ENCODE measurements at places on chromosomes 5 and 9.

GRCh38 chr5:42061121-42061520 is 136.0 kb downstream of the FBXO4 start:
- DNase-seq, result no peak

DNA sequence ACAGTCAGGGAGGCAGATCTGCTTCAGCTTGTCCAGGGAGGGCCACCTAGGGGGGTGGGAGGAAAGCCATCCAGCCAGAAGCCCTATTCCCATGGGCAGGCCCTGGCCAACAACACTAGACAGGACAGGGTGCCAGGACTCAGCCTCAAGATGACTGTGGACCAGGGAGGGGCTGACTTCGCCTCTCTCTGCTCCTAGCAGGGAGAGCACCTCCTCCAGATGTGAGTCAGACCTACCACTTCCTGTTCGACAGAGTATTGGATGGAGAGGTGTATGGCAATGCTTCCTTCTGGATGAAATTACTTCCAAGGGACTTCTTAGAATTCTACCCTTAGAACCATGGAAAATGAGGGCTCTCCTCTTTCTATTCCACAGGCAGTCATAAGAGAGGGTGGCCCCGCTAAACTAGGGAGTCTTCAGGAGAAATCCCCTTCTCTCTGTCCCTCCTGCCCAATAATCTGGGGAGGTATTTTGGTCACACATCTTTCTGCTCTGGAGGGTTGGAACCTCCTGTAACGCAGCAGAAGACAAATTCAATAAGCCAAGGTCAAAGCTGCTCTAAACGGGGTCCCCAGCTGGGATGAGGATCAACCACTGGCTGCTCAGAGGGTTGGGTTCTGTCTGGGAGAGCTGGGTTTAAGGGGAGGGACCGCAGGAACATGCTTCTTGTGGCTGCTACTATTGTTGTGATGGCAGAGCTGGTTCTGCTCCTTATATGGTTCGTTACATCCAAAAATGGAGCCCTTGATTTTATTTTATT is 23.2 kb upstream of the RCL1 start:
- DNase-seq, result no peak

- DNase-seq, result no peak
Measured at GRCh38 chr5:153719324-153719723, 228.9 kb downstream of the GRIA1 start.

DNA sequence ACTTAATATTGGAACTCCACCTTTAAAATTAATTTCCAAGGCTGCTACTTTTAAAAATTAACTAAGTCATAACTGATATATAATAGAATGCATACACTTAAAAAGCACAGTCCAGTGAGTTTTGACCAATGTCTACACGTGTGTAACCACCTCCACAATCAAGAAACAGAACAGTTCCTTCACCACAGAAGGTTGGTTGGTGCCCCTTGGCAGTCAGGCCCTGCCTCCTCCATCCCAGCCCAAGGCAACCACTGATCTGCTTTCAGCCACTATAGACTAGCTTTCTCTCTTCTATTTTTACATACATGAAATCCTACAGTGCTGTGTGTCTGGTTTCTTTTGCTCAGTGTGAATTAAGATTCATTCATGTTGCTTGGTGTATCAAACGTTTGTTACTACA is 215.2 kb downstream of the CRB2 start:
- no peak for DNase-seq

DNA sequence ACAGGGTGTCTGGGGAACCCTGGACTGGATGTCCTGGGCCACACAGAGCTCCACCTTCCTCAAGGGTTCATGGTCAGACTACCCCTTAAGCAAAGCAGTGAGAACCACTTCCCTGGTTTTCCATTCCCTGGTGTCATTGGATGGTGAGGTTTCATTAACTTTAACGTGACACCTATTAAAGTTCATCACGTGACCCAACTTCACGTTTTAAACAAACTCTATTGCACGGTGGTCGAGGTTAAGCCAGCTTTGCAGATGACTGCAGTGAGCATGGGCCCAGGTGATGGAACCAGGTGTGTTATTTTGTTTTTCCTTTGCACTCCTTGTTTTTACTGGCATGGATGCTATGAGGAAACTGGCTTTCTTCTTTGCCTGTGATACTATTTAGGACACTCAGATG is 385.7 kb upstream of the IRX1 start:
- DNase-seq, result no peak

DNA sequence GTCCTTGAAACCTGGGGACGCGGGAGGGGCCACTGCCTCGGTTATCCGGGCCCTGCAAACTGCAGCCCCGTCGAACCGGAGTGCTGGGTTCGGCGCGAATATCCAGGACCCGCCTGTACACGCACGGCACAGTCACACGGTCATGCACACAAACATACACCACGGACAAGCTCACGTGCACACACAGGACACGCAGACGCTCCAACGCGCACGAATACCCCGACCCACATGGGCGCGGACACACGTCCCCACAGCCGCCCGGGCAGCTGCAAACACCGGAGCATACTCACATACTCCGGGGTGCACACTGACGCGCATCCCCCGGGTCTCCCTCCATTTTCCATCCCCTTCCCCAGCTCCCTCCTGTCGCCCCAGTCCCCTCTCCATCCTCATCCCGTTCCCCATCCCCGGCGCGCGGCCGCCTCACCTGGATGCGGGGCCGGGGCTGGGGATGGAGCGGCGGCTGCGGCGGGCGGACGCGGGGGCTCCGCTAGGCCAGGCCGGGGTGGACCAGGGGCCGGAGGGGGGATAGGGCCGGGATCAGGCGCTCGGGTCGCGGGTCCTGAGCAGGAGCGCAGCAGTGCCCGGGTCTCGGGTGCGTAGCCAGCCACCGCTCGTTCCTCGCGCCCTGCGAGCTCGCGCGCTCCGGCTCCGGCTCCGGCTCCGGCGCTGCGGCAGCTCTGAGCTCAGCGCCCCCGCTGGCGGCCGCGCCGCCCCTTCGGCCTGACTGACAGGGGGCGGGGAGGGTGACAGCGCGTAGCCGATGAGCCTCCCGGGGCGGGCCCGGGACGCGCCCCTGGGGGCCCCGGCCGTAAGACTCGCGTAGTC is at the start of the genes EIF4E1B and SNCB:
Gene EIF4E1B, plus strand, starts transcription at position 823 of the 828 bp plus-strand sequence. CDS start 12,113 bp downstream, outside the sequence.
Gene SNCB, minus strand, starts transcription at position 682 of the 828 bp plus-strand sequence. CDS start 880 bp downstream, outside the sequence.
- DNase-seq, result no peak

DNA sequence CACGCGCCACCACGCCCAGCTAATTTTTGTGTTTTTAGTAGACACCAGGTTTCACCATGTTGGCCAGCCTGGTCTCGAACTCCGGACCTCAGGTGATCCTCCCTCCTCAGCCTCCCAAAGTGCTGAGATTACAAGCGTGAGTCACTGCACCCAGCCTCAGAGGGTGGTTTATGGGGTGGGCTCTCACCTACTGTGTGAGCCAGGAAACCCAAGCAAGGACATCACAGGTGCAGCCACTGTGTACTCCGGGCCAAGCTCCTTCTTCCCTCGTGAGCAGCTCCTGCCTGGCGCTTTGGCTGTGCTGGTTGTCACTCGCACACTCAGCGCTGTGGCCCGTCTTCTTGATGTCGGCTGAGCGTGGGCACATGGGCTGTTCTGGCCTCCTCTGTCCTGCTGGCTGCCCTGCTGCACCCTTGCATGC is 70.1 kb downstream of the WNK2 start:
- no peak for DNase-seq

GRCh38 chr5:176362233-176362490 is 598 bp upstream of the KIAA1191 start:
- DNase-seq, result no peak

GRCh38 chr5:106205916-106206571 is 1464.7 kb downstream of the EFNA5 start:
- no peak for DNase-seq

DNA sequence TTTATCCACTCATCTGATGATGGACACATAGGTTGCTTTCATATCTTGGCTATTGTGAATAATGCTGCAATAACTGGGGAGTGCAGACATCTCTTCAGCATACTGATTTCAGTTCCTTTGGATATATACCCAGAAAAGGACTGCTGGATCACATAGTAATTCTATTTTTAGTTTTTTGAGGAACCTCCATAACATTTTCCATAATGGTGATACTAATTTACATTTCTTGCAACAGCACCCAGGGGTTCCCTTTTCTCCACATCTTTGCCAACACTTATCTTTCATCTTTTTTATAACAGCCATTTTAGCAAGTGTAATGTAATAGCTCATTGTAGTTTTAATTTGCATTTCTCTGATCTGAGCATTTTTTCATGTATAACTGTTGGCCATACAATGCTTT is 34.1 kb upstream of the NR4A3 start:
- DNase-seq, result no peak

- no peak for DNase-seq
Measured at GRCh38 chr5:126805063-126805462, 28.1 kb downstream of the LMNB1 start.
